Activated CD4-positive, alpha-beta T cell treated with anti-CD3 and anti-CD28 coated beads for 24 hours (primary cell): ENCODE measurements at places on chromosomes 1 and 21.

- DNase-seq = no peak
These were observed 239.8 kb downstream of the USH2A start for GRCh38 chr1:216183454-216183853.

DNA sequence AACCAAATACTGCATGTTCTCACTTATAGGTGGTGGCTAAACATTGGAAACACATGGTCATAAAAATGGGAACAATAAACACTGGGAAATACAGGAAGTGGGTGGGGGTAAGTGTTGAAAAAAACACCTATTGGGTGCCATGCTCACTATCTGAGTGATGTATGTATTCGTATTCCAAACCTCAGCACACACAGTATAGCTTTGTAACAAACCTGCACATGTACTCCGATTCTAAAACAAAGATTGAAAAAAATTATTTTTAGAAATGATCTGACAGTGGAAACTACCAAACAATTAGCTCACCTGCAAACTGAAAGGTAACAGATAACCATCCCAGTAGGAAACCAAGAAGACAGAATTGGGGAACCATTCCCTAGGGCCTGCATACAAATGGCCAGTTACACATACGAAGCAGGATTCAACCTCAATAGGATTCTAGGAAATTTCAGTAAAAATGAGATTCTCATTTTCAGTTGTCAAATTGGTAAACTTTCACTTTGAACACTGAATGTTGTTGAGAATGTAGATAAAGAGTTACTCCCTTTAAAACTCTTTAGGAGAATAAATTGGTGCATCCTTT, 88.1 kb upstream of the LRRC8D start:
- no peak for DNase-seq

GRCh38 chr1:170096806-170097340, 22.4 kb upstream of the KIFAP3 start:
- no peak for DNase-seq

DNA sequence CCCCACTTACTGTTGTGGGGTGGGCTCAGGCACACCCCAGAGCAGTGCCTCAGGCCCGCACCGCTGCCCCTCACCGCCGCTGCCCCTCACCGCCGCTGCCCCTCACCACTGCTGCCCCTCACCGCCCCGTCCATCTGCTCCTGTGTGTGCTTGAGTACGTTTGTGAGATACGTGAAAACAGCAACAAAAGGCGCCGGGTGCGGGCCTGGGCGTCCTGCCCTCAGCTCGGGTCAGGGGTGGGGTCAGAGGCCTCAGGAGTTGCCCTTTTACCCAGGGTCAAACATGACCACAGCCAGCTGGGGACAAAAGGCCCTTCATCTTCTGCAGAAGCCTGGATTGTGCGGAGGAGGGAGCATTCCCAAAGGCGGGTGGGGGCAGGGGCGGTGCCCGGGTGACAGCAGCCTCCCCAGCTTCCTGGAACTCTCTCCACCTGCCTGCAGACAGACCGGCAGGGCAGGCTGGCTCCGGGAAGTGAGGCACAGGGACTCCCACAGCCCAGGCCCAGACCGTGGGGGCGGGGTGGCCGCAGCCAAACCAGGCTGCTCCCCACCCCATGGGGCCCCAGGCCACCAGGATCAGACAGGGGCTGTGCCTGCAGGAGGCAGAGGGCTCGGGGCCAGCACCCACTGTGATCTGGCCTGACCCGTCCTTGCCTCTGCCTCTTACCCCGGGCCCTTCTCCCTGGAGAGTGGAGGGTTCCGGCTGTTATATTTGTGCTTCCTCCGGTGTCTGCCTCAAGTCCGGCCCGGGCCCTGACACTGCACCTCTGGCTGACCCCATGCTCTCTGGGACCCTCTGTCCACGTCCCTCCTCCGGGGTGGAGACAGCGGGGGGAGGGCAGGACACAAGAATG, 2.3 kb upstream of the VWA1 start:
- DNase-seq = no peak

GRCh38 chr1:28480308-28480707, 25.5 kb upstream of the RCC1 start:
- no peak for DNase-seq

GRCh38 chr1:86750530-86750929, 46.2 kb downstream of the SH3GLB1 start:
- no peak for DNase-seq

- no peak for DNase-seq
These were observed 6.1 kb upstream of the GCSAML start for GRCh38 chr1:247542811-247543210.
